ENCODE measurements at places on chromosomes 11 and 22.

GRCh38 chr11:110340436-110340835 lies 44.0 kb upstream of the RDX start:
- DNase-seq: no peak

GRCh38 chr11:27842290-27842689 lies 142.0 kb upstream of the BDNF start:
- DNase-seq: no peak

DNA sequence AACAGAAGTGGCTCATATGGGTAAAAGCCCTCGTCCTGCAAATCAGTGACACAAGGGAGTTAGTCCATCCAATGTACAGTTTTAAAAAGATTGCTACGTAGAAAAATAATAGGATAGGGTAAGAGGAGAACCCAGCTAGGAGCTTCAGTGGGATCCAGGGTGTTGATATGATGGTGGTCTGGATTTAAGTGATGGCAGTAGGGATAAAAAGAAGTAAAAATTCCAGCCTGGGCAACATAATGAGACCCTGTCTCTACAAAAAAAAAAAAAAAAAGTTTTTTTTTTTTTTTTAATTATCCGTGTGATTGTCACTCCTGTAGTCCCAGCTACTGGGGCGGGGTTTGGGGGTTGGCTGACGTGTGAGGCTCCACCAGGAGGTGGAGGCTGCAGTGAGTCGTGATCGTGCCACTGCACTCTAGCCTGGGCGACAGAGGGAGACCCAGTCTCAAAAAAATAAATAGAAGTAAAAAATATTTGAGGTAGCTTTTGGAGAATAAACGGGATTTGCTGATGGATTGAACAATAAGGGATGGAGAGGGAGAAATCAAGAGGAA lies 7.0 kb upstream of the L3MBTL2 start:
- peak; percentile 47 for DNase-seq

DNA sequence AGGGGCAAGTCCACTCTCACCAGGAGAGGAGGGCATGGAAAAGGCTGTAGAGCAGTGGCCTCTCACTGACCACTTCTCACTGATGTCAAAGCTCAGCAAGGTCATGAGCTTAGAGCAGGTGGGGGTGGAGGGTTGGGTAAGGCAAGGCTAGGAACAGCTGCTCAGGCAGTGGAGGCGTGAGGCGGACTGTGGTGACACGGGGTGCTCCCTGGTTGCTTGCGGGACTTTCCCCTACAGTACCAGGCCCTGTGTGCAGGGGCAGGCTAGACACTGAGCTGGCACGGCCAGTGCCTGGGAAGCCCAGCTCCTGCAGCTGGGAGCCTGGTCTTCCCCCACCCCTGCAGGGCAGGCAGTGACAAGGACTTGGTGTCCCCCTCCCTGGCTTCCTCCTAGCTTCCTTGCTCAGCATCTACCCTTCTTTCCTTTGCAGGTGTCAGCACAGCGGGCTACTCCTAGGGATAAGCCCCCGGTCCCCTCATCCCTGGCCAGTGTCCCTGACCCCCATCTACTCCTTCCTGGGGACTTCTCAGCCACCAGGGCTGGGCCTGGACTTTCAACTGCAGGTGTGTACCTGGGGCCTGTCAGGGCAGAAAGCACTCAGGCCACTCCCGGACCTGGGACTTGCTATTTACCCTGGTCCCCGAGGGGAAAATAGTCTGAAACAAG lies 45.6 kb downstream of the PISD start:
- DNase-seq: no peak
